ENCODE measurements at places on chromosomes 6 and 20.

GRCh38 chr6:137589067-137589848 is 95.1 kb upstream of the OLIG3 start:
- peak; percentile 3 for DNase-seq

DNA sequence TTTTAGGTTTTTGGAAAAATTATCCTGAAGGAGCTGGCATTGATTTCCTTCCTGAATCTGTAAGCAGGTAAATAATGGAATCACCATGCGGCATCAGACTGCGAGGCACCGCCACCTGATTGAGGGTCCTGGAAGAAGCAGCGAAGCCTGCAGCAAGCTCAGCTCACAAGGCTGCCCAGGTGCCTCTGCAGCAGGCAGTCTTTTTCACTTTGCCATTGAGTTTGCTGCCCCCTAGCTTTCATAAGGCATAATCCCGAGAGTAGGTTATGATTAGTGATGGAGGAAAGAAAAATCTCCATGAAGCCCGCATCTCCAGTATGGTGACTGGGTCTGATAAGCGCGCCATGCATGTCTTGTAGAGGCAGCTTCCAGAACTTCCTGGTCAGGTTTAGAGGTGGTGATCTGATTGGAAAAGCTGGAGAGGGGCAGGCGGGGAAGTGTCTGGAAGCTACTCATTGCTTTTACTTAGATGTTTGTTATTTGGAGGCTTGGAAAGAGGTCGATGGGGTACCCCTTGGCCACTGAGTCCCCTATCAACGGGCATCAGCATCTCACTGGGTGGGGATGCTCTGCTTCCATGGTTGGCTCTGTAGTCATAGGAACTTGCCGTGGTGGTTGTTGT is 26.7 kb downstream of the IYD start:
- peak; percentile 51 for DNase-seq

DNA sequence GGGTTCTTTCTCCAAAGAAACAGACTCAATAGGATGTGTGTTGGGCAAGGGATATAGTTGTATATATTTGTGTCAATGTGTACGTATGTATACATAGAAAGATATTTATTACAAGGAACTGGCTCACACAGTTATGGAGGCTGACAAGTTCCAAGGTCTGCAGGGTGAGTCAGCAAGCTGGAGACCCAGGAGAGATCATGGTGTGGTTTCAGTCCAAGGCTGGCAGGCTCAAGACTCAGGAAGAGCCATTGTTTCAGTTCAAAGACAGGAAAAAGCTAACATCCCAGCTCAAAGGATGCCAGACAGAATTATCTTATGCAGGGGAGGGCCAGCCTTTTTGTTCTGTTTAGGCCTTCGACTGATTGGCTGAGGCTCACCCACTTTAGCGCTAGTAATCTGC is 89.9 kb upstream of the RALGAPA2 start:
- DNase-seq, result no peak

- DNase-seq, result peak; percentile 36
These were observed 40.0 kb downstream of the ALDH8A1 start for GRCh38 chr6:134909701-134910592.

GRCh38 chr6:131038597-131039344 is 24.3 kb downstream of the EPB41L2 start:
- DNase-seq, result no peak

GRCh38 chr6:132400883-132401617 is at the start of gene MOXD1:
Gene MOXD1 (minus strand): TSS chr6:132401475. CDS start chr6:132401426, 49 bp downstream.
- DNase-seq, result no peak

DNA sequence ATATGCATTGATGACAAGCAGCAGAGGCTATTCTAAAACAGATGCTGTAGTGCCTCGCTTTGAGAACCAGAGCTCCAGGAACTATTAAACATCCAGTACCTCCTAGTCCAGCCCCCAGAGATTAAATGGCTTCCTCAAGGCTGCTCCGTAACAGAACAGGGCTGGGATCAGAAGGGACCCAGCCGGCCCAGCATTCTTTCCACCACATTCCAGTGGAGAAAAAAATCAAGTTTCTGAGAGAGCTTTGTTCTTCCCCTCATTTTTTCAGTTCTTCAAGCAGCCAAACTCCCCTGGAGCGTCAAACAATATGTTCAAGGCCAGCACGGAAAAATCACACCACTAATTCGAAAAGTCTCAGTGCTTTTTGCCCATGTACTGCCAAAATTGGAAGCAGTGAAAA is 5.8 kb upstream of the STMND1 start:
- DNase-seq, result no peak

Data from NCI-H2171 (cell line).